ENCODE measurements at places on chromosomes 7 and 10.

DNA sequence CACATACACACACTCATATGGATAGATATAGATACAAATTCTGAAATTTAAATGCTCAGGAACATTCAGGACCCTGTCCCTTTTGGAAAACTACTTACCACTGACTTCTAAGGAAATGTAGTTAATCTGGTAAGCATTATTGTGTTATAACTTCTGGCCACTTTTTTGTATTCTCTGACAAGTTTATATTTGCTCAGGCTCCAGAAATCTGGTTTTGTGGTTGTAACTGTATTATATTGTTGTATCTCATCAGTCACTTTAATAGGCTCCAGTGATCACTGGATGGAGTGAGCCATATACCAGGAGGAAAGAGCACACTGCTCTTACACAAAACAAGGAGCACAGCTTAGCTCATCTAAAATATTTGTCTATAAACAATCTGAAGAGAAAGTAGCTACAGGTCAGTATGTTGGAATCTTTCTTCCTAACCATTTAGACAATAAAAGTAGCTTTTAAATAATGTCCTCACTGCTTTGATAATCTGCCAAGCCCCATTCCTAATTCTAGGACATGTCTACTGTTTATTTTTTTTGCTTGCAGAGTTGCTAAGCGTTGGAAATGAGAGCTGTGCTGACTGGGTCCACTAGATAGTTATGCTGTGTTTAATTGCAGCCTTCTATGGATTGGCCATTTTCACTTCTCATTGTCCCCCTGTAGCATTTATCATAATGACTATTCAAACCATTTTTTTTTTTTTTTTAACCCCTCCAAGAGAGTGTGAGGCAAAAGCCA, 43.8 kb downstream of the SMNDC1 start:
- DNase-seq, result no peak

GRCh38 chr7:18975276-18975675, 142.2 kb downstream of the TWIST1 start:
- DNase-seq, result no peak

DNA sequence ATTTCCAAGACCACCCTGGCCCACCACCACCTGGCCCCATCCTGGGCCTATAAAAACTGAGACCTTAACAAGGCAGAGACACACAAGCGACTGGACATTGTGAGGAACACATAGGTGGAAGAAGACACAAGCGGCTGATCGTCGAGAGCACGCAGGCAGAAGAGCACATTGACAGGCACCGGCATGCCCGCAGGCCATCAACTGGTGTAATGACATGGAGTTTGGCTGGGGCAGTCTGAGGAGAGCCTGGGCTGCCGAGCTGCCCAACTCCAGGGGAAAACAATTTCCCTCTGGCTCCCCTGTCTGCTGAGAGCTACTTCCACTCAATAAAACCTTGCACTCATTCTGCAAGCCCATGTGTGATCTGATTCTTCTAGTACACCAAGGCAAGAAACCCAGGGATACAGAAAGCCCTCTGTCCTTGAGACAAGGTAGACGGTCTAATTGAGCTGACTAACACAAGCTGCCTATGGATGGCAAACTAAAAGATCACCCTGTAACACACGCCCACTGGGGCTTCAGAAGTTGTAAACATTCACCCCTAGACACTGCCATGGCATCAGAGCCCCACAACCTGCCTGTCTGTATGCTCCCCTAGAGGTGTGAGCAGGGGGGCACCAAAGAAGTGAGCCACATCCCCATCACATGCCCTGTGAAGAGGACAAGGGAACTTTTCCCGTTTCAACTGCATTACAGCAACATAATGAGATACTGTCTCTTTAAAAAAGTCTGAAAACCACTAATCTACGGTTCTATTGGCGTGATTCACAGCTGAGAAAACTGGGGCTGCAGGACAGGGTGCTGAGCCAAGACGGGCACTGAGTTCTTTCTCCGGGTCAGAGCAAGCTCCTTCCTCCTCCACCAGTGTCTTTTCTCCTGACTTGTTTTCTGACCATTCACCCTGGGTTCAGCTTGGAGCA, 18.5 kb upstream of the TNS3 start:
- no peak for DNase-seq

GRCh38 chr10:86311906-86312305, 54.7 kb downstream of the GRID1 start:
- DNase-seq, result no peak

DNA sequence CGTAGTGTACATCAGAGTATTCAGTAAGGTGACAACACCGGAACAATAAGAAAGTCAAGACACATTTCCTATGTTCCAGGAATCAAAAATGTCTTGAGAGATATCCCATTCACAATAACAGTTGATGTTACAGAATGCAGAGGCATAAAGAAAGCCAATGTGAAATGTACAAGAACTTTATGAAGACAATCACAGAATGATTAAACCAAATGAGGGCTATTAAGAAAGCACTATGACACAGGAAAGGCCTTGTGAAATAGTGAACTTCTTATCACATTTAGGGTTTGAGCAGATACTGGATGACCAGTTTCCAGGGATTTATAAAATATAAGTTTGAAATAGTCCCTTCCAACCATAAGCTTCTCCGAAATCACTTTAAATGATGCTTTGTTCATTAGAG, 52.7 kb downstream of the VWDE start:
- no peak for DNase-seq

- DNase-seq, result no peak
Observed at GRCh38 chr10:132162021-132162531, 24.7 kb upstream of the DPYSL4 start.

DNA sequence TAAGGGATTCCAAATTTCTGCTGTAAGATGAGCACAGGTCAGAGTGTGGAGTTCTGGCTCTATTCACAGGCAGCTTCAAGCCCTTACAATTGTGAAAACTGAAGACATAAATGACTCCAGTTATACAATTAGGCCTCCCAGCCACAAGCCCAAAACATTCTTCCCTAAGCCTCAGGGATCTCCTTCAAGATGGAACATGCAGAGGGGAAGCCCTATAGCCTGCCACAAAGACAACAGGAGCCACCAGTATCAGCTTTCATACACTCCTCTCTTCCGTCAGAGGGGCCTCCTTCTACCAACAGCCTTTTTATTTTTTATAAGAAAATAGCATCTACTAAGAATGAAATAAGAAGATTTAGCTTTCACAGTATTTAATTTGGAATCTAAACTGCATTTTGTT, 46.5 kb downstream of the DLD start:
- no peak for DNase-seq

- DNase-seq, result no peak
Observed at GRCh38 chr7:151745706-151746105, 131.2 kb downstream of the PRKAG2 start.

DNA sequence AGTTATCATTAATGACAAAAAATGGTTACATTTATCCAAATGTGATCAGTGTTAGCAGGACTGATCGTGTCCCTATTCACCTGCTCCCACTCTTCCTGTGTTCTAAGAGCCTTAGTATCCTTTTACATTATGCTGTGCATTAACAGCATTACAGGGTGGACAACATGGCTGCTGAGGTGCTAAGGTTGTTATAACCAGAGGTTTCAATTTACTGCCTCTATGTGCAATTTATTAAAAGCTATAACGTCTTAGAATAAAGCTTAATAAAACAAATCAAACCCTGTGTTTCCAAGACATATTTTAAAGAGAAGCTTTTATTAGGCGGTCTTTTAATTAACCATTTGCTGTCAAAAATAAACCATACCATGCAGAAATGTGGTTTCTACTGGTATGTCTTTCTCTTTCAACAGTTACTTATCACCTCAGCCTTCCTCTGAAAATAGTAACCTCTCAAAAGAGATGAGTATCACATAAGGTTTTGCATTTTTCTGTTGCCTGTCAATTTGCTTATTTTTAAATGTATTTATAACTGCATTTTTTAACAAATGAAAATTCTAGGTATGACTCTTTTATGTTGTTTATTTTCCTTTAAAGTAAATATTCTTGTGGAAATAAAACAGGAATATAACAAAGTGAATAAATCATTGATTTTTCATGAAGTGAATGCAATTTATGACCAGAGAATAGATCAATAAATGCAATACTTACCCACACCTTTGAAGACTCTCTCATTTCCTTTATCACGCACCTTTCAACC, 849.8 kb upstream of the SORCS1 start:
- DNase-seq, result no peak

DNA sequence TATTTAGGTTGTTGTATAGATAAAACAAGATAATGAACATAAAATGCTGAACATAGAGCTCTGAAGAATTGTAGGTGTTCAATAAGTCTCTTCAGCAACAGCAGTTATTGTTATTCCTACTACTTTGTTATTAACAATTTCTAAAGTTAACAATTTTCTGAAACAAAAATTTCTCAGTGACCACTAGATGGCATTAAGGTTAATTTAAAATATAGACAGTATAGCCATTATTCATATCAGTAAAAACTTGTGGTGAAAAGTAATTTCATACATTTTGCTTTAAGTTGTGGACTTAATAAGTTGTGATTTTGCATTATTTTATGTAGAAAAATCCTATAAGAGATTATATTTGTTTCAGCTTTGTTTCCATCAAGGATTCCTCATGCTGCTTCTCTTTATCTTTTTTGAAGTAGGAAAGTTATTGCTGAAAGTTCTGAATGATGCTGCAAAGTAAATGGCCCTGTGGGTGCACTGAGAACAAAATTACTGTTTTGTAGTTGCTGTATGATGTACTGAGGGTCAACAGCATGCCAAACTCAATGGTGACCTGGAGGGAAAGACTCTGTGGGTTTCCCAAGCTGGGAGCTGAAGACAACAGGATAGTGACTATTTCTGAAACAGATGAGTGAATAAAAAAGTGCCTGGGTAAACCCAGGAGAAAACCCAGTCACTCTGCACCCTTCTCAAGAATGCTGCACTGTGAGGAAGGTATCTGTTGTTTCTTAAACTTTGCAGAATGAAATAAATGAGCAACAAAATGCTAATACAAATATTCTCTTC, 253.6 kb downstream of the KIF20B start:
- no peak for DNase-seq

- DNase-seq, result peak; percentile 13
Observed at GRCh38 chr10:33257439-33258080, 76.9 kb downstream of the NRP1 start.

DNA sequence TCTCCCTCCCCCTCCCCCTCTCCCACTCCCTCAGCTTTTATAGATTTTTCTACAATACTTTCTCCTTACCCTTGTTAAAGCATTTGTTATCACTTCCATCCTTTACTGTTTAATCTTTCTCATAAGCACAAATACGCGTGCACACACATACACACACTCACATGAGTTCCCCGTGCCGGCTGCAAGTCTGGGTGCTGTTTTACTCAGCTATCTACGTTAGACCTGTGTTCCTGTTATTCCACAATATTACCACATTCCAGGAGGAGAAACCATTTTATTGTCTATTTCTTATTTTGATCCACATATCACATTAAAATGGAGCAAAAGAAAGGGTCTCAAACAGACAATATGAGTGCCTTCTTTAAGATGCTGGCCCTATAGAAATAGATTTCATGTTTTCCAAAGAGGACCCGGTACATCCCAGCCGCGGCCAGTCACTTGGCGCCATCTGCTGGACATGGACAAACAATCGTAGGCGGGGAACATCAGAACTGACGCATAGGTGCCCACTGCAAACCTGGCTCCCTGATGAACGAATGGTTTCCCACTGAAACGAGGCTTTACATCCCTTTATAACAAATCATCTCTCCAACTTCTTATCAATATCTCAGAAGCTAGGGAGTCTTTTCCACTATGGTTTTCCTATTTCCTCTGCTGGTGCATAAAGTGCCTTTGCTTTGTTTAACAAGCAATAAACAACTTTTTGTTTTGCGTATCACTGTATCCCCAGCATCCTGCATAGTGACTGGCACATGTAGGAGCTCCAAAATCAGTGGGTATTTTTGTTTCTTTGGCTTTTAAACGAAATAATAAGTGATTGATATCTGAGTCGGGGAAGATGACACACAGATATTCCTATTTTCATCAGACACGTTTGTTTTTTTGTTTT, 25.2 kb upstream of the OPTN start:
- DNase-seq, result peak; percentile 67

DNA sequence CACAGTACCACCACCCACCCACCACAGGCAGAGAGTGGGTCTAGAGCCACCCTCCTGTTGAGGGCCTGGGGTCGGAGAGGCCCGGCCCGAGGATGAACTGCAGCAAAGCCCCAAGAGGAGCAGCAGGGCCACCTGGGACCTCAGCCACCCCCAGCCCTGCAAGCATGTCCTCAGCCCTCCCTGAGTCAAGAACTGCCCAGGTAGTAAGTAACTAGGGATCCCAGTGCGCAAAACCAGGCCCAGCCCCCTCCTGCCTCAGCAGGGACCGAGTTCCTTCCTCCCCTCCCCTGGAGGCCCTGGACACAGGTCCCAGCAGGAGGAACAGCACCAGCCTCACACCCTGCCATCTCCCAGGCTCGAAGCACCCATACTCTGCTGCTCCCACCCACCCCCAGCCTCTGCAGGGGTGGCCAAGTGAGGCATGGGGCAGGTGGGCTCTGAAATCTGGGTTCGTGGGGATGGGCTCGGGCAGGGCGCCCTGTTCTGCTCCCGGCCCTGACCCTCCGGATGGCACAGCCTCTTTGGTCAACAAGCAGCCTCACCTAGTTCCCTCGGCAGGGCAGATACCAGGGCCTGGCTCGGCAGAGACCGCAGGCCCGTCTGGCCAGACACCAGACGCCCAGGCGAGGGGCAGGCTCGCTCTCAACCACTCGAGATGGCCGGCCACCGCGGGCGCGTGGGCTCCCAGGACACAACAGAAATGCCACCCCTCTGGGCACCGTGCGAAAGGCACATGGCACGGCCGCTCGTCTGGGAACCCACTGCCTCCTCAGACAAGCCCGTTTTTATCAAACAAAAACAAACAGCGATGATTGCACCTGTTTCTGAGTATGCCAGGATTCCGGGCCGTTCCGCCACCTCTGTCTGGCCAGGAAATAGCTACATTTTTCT, 15.2 kb downstream of the PDGFA start:
- DNase-seq, result peak; percentile 58

GRCh38 chr7:5701085-5701914, 80.2 kb downstream of the RNF216 start:
- no peak for DNase-seq

GRCh38 chr10:112261281-112261822, 21.8 kb upstream of the TECTB start:
- no peak for DNase-seq
